ENCODE measurements at places on chromosomes 3 and 15.

DNA sequence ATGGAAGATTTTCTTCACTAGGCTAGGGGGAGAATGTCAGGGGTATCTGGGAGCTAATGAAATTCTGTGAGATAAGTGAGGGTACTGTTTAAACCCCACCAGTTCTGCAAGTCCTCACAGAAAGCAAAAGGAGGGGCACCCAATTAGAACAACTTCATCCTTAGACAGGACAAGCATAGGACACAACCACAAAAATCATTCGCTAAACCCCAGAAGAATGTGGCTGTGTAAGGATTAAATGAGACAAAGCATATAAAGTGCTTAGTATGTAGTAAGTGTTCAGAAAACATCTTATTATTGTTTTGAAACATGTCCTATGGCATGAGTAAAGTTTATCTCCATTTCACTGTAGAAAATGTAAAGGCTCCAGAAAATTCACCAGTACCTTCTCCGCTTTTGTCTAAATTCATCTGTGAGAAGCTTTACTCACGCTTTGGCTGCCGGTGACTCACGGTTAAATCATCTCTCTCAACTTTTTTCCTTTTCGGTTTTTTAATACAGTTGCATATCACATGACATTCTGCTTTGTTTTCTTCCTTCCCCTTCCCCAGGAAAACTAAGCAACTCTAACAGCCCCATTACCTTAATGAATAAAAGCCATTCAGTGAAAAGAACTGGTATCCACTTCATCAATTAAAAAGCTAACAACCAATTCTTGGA lies 1.7 kb downstream of the CLRN1 start:
- DNase-seq: no peak

GRCh38 chr15:52778457-52778856 lies 11.7 kb downstream of the ONECUT1 start:
- no peak for DNase-seq

- no peak for DNase-seq
These were observed 138.8 kb downstream of the MYLK start for GRCh38 chr3:123745184-123745855.

DNA sequence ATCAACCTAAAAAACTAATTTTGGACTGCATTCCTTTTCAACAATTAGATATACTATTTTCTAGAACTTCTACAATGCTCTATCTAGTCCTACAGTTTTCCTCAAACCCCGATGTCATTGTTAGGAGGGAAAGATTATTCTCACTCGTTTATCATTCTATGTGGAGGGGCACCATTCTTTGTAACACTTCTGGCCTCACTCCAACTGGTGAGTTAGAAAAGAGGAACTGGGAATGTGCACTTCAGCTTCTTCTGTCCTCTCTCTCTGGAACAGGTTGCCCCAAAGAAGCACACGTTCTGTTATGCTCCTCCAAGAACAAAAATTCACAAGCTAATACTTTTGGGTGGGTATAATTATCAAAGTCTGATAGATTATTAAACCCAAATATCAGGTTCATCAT lies 137.9 kb downstream of the UACA start:
- DNase-seq: no peak

GRCh38 chr3:30538791-30539190 lies 67.6 kb upstream of the TGFBR2 start:
- DNase-seq: no peak

- DNase-seq: no peak
These were observed 24.3 kb downstream of the VPS8 start for GRCh38 chr3:184836090-184836822.

Measured in NCI-H2081 (cell line).